ENCODE measurements at places on chromosomes 12 and 14.

DNA sequence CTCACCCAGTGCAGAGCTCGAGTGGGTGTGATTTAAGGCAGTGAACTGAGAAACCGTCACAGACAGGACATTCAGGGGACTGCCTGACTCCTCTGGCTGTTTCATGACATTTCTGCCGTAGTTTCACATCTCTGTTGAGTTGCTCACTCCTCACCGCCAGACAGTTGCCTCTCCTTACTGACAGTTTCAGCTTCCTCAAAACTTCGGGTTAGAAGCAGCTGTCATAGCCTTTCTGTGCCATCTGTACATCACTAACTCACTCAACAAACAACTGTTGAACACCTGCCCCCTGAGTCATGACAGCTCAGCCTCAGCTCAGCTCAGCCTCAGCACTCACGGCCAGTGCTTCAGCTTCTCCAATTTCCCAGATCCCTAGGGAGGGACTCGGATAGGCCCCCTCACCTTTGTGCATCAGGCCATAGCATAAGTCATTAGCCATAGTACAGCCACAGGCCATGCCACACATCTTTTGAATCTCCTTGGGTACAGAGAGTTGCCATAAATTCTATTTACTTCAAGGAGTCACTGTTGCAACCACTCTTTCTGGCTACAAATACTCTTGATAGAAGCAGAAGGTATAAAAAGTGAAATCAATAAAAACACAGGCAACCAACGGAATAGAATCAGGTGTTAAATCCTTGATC is 6.2 kb upstream of the SLC15A4 start:
- DNase-seq, result no peak

DNA sequence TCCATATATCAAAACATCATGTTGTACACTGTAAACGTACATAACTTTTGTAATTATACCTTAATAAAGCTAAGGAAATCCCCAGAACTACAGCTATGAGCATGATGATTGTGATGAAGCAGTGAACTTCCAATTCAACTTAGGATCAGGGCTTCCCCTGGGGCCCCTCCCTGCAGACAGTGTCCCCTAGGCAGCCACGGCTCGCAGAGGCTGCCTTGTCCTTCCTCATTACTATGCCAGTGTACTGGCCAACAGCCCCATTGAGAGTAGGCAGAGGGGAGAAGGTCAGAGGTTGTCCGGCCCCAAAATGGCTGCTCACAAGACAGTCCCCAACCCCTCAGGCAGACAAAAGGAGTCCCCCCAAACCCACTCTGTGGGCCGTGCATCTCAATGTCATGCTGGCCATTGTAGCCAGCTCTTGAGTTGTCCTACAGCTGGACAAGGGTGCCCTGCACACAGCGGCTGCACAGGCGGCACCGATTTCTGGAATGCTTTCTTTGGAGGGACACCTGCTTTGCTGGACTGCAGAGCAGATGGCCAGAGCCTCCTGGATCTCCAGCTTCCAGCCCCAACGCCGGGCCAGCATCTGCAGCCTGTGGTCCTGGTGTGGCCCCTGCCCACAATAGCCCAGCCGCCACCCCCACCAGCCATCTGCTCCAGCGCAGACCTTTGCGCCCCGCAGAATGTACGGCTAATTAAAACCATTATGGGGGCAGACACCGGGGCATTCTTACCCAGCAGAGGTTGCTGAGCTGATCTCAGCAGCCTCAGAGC is 46.1 kb downstream of the NIN start:
- DNase-seq, result no peak

GRCh38 chr14:97602438-97603117 is 805.4 kb downstream of the VRK1 start:
- DNase-seq, result peak; percentile 50

- DNase-seq, result no peak
These were observed 14.7 kb downstream of the JAG2 start for GRCh38 chr14:105153739-105154475.

DNA sequence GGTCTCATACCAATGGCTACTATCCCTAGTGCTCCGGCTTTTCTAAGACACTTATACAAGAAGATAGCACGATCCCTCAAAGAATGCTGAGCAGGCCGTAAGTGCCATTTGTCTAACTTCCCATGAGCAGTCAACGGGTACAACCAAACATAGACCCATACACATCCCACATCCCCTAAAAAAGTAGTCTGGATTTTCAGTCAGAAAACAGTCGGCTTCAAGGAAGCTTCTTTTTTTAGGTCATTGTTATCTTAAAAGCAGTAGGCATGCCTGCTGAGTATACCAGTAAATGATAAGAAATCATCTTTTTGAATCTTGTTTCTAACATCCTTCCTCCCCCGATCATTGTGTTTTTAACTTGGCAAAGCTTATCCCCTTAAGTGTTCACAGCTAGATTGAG is 19.8 kb downstream of the OSBPL8 start:
- DNase-seq, result no peak

GRCh38 chr14:75835156-75835725 is 146.6 kb downstream of the TGFB3 start:
- no peak for DNase-seq

- peak; percentile 63 for DNase-seq
These were observed 107.3 kb downstream of the ZFP36L1 start for GRCh38 chr14:68685419-68686204.

- DNase-seq, result no peak
These were observed 202.3 kb upstream of the SLC16A7 start for GRCh38 chr12:59393506-59393905.

- no peak for DNase-seq
These were observed 94.1 kb downstream of the SLC25A47 start for GRCh38 chr14:100416921-100417860.

GRCh38 chr12:80807640-80808288 is 91.1 kb downstream of the MYF5 start:
- no peak for DNase-seq

DNA sequence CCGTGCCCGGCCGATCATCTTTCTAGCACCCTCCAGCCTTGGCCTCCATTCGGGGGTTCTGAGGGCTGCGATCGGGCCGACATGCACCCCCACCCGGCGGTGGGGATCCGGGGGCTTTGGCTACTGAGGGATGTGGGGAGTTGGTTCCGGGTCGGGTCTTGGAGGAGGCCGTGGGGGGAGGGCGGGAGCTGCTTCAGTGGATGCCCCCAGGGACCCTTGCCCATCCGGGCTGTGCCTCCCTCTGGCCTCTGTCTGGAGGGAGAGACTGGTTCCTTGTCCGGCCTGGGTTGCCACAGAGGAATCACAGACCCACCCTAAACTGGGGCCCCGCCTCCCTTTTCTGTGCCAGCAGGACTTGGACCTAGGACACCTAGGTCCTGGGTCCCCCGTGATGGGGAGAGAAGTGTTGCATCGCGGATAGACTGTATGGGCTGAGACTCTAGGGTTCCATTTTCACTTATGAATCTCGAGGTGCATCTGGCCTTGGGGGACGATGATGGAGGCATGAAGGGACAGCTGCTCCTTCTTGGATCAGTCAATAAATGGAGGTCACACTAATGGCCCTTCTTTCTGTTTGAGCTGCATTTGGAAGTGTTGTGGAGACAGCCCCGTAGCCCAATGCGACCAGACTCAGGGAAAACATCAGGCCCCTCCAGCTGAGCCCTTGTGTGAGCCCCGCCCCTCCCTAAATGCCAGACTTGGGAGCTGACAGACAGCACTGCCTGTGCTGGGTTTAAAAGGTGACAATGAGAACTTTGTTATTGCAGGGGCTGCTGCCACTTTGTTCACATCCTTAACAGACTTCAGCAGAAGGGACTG is 577 bp downstream of the DTX3 start:
- no peak for DNase-seq

GRCh38 chr12:52942066-52942900 is 6.6 kb upstream of the KRT18 start:
- DNase-seq, result no peak

DNA sequence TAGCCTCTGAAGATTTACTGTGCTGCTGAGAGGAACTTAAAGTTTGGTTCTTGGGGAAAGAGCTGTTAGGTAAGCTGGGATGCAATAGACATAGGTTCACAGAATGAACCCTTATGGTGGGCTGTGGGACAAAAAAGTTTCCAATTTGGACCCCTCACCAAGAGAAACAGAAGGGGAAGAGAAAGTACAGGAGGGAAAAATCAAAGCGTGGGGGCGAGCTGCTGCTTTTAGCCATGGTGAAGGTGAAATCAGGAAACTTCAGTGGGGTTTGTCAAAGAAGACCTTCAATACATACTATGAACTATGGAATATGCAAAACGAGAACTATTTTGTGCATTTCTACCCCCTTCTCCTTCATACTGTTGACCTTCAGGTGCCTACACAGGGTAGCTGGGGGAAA is 10.6 kb upstream of the NINJ2 start:
- no peak for DNase-seq

DNA sequence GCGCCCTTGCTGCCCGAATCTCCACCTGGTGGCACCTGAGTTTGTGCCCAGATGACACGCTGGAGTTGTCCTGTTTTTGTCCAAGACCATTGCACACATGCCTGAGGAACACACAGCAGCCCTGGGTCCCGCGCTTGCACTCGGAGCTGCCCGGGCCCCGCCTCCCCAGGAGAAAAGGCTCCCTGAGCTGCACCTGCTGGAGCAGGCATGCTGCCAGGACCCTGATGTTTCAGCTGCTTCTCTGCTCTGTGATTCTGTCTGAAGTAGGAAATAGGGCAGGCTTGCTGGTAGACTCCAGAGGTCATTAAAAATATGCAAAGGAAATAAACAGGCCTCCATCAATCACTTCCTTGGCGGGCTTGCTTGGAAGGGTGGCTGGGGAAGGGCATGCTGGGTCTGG is 271.6 kb downstream of the CACNA1C start:
- DNase-seq, result no peak

DNA sequence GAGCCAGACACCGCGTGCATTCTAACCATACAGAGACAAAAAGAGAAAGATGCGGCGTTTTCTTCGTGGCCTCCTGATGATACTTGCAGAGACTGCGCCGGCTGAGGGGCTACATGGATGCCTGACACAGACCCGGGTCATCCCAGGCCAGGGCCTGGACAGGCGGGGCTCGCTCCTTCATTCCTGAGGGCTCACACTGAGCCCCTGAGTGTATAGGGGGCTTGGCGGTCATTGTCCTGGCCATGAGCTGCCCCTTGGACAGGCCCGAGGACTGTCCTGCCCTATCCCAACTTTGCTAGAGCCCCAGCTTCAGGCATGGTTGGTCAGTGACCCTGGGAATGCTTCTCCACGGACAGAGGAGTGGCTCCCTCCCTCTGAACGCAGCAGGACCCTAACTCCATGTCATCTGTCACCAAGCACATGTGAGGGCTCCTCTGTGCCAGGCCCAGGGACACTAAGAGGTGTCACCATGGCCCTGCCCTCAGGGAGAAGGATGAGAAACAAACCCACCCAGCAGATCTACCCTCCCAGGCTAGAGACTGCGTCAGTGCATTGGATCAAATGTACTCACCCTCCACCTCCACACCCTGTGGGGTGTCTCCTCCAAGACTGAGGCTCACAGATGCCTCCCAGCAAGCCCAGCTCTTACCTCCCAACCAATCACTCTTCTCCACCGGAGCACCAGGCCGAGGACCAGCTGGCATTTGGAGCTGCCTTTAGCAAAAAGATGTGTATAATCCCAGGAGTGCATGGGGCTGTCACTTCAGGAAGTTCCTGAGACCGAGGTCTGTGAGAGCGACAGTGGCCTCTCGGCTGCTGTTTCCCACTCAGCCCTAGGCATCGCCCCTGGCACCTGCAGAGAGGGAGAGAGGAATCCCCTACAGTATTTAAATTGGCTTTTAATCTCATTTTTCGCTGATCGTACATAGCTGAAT is 102.7 kb downstream of the DICER1 start:
- DNase-seq, result no peak

- DNase-seq, result no peak
These were observed 124.6 kb downstream of the RFLNA start for GRCh38 chr12:124419292-124420040.

- DNase-seq, result no peak
These were observed 23.1 kb downstream of the AMN start for GRCh38 chr14:102945346-102946130.

- no peak for DNase-seq
These were observed 36.8 kb upstream of the G2E3 start for GRCh38 chr14:30521899-30522736.

- DNase-seq, result no peak
These were observed 64.9 kb upstream of the LMNTD1 start for GRCh38 chr12:25617991-25618390.

- DNase-seq, result no peak
These were observed 3.8 kb downstream of the TXNRD1 start for GRCh38 chr12:104219361-104219892.

DNA sequence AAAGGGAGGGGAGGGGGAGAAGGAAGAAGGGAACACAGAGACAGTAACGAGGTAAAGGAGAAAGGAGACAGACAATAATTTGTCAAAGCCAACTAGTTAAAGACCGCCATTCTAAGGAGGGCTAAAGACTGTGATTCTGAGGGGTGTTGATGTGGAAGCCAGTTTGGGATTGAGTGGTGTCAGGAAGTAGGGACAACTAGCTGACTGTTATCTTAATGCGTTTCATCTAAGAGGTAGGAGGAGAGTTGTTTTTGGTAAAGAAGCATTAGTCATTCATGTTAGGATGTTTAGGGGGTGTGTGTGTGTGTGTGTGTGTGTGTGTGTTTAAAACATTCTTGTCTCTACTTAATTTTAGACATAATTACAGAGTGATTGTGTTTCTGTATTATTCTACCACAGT is 95.0 kb downstream of the INSM2 start:
- DNase-seq, result no peak

DNA sequence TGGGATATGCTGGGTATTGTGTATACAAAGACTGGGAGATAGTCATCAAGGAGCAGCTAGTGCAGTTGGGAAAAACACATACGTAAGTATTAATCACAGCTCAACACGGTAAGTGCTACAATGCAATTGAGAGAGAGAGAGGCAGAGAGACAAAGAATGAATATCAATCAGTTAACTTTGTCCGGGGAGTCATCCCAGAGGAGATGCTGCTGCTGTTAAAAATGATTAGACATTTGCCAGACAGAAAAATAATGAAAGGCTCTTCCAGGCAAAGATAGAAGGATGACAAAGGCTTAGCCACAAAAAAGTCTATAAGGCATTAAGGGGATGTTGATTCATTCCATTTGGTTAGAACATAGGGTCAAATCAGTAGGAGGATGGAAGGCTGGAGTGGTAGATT is 45.1 kb downstream of the AKAP6 start:
- no peak for DNase-seq

- DNase-seq, result no peak
These were observed 9.4 kb upstream of the OASL start for GRCh38 chr12:121048442-121048841.

DNA sequence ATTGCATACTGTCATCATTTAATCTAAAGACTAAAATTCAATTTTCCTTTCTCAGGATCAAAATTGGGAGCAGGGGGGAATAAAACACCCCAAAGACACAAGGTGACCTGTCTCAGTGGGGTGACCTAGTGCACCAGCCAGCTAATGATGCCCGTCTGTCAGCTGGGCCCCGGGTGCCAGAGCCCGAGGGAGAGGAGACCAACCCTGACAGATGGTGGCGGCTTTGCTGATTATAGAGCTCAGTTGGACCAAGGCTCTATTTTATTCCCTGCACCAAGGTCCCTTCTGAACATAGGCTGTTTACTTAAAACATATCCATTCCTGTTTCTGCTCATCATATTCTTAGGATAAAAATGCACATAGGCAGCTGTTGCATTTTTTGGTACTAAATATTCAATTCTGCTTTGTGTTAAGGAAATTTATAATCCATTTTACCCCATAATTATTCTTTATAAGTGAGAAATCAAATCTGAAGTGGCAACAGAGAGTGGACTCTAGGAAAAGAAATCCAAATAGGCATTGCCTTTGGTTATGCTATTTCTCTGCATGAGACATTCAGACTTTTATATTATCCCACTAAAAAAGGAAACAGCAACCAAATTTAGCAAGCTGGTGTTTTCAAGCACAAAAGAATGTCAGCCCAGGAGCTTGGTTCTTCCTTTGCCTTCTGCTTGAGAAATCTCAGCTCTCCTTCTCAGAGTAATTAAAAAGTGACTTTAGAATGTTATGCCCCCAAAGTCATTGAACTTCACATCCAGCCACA is 96.8 kb upstream of the IFNG-AS1 start:
- no peak for DNase-seq

Measured in activated CD4-positive, alpha-beta T cell treated with anti-CD3 and anti-CD28 coated beads, Interleukin-2, amount 50 U/mL, for 4 hours (primary cell).